ENCODE measurements at places on chromosomes 1 and 21. TPM values are rescaled to one million over a fixed set of nuclear protein-coding genes. Genes with fewer than 3 reads are reported as not detected.

Gene HES4
- polyA plus RNA-seq: 25.7 TPM

Gene NMNAT1
- 13.1 TPM for polyA plus RNA-seq

Gene CFHR1
- polyA plus RNA-seq: 0.09 TPM

Gene CD1E
- not detected for polyA plus RNA-seq

Gene PIAS3
- polyA plus RNA-seq: 16.6 TPM

Gene HEYL
- 22.6 TPM for polyA plus RNA-seq

Gene TFAP2E
- 0.34 TPM for polyA plus RNA-seq

Gene TRIM63
- polyA plus RNA-seq: 184 TPM
